ENCODE measurements at places on chromosomes 6 and 20.

- DNase-seq: no peak
Observed at GRCh38 chr6:15042938-15043337, 202.9 kb upstream of the JARID2 start.

- DNase-seq: no peak
Observed at GRCh38 chr20:8213270-8213669, 81.2 kb downstream of the PLCB1 start.

DNA sequence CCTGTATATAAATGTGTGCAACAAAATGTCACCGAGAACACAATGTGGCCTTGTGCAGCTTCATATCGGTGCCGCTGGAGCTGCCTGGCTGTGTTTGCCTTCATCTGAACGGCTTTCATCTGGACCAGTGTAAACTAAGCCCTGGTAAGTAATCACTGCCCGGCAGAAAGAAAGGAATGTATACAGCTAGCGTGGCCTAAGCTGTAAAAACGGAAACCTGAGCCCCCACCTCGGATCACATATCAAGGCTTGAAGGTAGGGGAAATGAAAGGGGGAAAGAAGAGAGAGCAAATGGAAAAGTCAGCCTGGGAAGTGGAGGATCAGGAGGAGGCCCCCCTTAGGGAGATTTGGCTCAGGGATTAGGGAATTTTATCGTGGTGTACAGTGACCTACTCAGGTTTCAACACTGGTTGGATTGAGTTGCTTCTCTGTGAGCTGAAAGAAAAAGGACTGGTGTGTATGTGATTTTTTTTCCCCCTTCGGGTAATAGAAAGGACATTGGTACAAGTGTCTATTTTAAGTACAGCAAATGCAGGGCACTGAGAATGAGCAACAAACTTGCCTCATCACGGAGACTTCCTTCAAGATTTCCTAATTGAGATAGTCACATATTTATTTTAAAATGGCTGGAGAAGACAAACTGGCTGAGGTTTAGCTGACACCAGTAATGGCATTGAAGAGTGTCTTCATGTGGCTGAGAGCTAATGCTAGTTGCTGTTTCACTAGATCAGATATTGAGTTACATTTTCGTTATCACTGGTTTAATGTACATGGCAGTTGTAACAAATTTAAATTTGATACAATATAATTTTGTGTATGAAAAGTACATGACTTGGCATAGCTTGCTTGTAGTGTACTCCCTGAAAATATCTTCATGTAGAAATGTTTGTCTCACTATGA, 3.5 kb downstream of the SOBP start:
- DNase-seq: no peak

GRCh38 chr6:38234934-38235682, 404.6 kb downstream of the BTBD9 start:
- no peak for DNase-seq

All from stimulated activated CD4-positive, alpha-beta T cell treated with anti-CD3 and anti-CD28 coated beads, Interleukin-1b, Interleukin-23, amount 100 ng/mL, for 1 hour (primary cell).